ENCODE measurements at places on chromosomes 16 and 17.

- no peak for DNase-seq
These were observed 31.1 kb upstream of the CCR7 start for GRCh38 chr17:40596261-40596919.

- DNase-seq = peak; percentile 94
These were observed 1.4 kb upstream of the SLC22A31 start for GRCh38 chr16:89201439-89202377.

DNA sequence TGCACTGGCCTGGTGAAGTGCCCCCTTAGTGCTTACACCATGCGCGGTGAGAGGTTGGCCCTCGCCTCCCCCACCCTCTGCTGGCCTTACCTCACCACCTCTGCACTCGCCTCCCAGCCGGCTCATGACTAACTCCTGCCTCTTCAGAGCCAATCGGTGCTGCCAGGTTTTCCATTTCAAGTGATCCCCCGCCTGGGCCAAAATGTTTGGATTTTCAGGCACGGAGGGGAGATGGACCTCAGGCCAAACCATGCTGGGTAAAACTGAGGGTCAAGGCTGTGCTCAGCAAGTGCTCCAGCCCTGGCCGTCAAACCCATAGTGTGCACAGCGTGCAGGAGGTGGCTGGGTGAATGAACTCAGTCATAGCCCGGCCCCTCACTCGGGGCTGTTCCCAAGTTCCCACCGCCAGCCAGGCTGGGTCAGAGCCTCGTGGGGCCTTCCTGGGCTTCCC is 175.4 kb downstream of the SEC14L1 start:
- DNase-seq = peak; percentile 17

GRCh38 chr17:80876950-80877728 is 114.5 kb upstream of the CHMP6 start:
- DNase-seq = no peak

GRCh38 chr17:68505951-68506350 is 6.3 kb upstream of the PRKAR1A start:
- DNase-seq = no peak

DNA sequence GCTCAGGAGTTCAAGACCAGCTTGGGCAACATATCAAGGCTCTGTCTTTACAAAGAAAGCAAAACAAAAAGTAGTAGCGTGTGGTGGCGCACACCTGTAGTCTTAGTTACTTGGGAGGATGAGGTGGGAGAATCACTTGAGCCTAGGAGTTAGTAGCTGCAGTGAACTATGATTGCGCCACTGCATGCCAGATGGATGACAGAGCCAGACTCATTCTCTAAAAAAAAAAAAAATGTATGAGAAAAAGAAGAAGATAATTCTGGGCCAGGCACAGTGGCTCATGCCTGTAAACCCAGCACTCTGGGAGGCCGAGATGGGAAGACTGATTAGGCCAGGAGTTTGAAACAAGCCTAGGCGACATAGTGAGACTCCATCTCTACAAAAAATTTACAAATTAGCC is 28.5 kb downstream of the STAT5B start:
- DNase-seq = no peak

DNA sequence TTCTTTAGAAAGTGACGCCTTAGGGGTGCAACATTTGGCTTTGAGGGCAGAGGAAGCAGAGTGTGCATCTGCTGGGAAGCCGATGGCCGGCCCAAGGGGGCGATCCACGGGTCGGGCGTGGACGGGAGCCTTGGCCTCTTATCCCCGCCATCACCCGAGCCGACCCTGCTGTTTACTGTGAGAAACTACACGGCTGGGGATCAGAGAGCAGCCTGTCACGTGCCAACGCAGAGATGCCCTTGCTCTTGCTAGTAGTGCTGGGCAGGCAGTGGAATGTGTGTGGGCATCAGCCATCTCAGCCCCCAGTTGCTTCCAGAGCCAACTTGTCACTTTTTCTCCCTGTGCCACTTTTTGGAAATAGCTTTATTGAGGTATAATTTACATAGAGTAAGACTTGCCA is 26.7 kb upstream of the ITGB4 start:
- DNase-seq = no peak

DNA sequence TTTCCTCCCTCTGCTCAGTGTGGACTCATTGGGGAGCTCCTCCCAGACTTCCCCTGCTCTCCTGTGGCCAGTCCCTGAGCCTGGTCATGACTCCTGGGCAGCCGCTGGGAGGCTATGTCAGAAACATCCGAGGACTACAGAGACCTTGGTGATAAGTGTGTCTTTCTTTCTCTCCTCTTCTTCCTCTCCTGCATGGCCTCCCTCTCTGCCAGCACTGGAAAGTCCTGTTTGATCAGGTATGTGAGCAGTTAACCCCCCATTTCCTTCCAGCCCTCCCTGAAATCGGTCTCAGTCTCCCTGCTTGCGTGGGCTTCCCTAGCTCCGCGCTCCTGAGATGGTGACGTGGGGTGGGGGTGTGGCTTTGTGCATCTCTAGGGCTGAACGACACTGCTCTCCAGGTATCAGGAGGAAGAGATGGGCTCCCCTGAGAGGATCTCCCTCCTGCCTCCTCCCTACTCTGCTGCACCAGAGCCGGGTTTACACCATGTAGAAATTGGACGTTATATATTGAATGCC is 2.1 kb downstream of the RHBDL3 start:
- DNase-seq = peak; percentile 62

- DNase-seq = no peak
These were observed 69.4 kb downstream of the MRC2 start for GRCh38 chr17:62696726-62697490.

DNA sequence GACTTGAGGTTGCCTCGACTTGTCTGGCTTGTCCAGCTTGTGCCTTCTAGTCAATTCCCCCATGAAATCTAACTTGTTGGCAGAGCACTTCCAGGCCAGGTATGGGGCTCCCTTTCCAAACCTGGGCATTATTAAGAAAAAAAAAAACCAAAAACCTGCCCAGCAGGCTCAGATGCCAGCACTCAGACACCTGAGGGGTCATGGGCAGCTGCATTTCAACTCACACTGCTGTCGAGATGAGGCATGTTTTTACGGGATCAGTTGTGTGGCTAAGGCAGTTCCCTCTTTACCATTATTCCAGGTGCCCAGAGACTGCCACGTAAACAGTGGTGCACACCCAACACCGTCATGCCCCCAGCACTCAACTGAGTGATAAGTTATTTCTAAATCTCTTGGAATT is 17.8 kb downstream of the TMEM11 start:
- DNase-seq = no peak

DNA sequence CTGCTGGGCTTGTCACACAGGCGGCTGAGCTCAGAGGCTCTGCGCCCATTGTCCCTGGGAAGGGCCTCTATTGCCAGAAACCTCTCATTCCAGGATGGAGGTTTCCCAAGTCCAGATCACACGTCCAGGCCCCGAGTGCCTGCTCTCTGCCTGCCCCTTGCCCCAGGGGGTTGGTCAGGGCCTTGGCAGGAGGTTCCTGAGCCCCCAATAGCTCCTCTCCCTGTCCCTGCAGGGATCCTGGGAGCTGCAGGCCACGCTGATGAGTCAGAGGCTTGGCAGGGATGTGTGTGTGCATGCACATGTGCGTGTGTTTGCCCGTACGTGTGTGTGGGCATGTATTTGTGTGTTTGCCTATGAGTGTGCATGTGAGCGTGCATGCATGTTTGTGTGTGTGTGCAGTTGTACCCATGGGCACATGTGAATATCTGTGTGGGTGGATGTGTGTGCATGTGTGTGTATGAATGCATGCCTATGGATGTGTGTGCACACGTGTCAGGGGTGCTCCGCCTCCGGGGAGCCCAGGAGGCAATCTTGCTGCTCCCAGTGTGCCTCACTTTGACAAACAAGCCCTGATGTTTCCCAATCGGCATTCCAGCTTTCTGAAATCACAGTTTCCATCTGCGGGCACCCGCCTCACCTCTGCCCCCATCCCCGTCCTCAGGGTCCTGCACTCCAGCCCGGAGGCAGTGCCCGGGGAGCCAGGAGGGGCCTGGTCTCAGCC is 98.4 kb upstream of the GSE1 start:
- no peak for DNase-seq

DNA sequence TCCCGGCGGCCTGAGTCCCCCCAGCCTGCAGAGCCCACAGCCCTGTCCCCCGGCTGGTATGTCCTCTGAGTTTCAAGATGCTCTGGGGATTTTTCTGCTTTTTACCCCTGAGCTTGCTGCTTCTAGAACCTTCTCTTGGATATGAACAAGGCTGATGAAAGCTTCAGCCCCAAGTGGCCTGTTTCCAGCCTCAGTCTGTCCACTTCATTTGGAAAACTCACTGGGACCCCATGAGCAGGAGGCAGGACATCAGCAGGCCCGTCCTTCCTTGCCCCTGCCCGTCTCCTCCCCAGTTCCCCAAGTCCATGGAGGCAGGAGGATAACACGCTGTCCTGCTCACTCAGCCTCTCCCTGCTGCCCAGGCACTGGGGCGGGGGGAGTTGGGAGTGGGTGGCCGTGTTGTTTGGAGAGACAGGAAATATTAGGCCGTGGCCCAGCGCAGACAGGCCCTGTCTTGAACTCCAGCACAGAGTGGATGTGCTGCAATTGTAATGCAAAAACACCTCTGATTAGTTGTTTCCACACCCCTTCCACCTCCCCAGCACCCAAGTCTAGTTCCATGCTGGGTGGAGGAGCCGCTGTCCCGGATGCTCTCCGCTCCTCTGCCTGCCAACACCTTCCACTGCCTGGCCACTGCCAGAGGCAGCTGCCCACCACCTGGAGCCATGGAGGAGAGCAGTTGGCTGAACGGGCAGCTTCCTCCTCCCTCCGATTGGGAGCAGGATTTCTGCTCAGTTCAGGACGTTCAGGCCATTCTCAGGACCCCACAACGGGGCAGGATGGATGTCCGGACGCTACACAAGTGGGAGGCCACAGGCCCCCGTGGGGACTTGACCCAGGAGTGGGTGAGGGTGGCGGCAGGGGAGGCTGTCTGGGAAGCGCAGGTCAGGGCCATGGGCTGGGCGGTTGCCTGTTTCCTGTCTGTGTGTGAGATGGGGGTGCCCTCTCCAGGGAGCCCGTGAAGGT is 216.9 kb upstream of the GSE1 start:
- DNase-seq = peak; percentile 40

DNA sequence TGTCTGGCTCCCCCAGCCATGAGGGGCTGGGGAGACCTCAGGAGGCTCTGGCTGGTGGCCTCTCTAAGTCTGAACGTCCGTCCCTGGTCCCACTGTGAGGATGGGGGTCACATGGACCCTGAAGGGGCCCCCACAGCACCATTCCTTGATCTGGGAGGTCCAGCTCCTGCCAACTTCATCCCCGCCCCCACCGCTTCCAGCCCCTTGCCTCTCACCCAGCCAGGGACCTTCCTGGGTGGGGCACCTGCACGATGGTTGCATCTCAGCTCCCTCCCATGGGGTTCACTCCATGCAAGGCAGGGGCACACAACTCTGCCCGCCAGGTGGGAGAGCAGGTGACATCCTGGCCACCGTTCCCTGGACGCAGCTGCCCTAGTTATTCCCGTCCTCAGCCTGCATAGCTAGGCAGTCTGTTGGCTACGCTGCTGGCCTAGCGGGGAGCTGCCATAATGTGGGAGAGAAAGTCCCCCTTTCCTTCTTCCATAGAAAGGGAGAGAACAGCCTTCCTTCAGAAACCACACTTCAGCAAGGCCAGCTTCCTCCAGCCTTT is 217.9 kb upstream of the RPL38 start:
- no peak for DNase-seq

- DNase-seq = no peak
These were observed 7.1 kb downstream of the LGALS3BP start for GRCh38 chr17:78972507-78973105.

- DNase-seq = no peak
These were observed 244.6 kb upstream of the SDK2 start for GRCh38 chr17:73888862-73889261.

DNA sequence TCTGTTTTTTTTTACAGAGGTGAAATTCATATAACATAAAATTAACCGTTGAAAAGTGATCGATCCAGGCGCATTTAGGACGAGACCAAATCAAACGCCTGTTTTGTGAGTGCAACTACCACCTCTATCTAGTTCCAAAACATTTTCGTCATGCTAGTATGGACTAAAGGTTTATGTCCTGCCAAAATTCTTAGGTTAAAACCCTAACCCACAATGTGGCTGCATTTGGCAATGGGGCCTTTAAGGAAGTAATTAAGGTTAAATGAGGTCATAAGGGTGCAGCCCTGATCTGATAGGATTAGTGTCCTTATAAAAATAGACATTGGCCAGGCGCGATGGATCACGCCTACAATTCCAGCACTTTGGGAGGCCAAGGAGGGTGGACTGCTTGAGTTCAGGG is 32.8 kb upstream of the RCVRN start:
- DNase-seq = no peak

- DNase-seq = no peak
These were observed 32.9 kb downstream of the PGS1 start for GRCh38 chr17:78411241-78411857.

DNA sequence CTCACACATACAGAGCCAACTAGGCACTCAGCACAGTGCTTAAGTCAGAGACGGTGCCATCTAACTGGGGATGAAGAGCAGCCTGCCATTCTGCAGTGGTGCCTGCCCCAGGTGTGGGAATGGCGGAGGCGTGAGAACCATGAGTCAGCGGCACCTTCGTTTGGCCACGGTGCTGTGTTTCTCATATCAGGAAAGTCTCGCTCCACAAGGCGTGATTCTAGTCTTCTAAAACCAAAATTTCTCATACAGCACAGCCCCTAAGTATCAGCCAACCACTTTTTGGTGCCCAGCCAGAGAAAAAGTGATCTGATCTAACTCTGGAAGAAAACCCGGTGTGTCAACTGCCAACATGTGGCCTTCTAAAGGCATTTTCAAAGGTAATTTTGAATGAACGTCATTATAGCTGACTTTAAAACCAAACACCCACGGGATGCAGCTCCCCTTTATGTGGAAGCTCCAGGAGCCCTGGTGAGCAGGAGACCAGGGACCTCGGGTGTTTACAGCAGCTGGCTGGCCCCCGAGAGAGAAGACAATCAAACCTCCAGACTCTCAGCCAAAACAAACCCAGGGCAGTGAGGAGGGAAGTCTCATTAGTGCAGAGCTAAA is 54.6 kb downstream of the ABCC12 start:
- DNase-seq = no peak

GRCh38 chr16:73253922-73254480 is 206.1 kb upstream of the ZFHX3 start:
- no peak for DNase-seq

DNA sequence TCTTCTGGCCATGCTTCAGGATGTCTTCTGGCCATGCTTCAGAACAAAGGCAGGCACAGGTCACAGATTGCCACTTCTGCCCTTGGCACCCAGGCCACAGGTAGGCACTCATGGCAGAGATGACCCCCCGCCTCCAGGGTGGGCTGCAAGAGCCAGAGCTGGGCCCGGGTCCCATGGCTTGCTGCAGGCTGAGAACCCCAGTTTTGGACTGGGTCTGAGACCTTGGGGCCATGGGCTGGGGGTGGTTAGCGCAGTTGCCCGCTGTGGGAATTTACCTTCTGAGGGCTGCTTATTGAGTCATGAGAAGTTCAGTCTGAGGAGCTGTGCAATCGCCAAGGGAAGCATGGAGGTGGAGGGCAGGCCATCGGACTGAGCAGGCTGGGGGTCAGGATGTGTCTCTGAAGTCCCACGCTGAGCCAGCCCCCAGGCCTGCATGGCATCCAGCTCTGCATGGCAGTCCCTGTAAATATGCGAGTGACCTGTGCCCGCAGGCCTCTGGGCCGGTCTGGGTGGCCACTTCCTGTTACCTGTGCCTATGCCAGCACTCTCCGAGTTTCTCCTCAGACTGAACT is 1.7 kb downstream of the ANKRD13B start:
- DNase-seq = peak; percentile 12

- no peak for DNase-seq
These were observed 624.5 kb downstream of the TOX3 start for GRCh38 chr16:51922476-51922875.

Measured in glutamatergic neuron (in vitro differentiated cells).